ENCODE measurements at places on chromosomes 5 and 9.

DNA sequence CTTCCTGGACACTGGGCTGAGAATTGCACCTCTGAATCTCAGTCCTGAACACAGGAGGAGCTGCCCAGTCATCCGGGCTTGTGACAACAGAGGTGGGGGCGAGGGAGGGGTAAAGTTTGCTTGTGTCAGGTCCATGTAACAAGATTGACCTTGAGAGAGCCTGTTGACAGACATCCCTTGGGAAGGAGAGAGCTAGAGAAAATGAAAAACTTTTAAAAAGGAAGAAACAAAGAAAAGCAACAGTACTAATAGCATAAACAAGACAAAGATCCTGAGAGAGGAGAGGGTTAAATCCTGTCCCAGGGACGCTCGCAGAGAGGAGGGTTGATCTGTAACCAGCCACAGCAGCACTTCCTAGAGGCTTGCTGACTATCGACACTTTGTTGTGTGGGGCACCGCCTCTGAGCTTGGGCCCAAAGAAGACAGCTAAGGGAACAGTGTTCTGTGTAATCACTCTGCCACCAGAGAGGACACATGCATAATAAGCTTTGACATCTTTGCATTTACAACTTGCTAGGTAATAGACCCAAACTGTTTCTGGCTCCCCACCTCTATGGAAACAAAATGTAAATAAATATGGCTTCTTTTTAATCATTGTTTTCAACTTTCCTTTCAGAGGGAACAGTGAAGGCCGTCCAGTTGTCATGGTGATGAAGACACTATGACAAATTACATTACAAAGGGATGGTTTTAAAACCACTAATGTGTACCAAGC, 363.7 kb downstream of the CSNK1G3 start:
- DNase-seq: no peak

DNA sequence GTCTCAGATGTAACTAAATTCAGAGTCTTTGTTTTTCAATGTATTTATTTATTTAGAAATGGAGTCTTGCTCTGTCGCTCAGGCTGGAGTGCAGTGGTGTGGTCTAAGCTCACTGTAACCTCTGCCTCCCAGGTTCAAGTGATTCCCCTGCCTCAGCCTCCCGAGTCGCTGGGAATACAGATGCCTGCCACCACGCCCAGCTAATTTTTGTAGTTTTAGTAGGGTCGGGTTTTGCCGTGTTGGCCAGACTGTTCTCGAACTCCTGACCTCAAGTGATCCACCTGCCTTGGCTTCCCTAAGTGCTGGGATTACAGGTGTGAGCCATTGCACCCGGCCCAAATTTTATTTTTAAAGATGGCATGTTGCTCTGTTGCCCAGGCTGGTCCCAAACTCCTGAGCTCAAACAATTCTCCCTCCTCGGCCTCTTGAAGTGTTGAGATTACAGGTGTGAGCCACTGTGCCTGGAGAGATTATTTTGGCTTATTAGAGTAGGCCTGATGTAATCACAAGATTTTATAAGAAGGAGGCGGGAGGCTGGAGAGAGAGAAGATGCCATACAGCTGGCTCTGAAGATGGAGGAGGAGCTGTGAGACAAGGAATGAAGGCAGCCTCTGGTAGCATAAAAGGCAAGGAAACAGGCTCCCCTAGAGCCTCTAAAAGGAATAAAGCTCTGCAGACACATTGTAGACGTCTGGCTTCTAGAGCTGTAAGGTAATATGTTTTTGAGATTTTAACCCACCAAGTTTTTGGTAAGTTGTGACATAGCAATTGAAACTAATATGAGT, 12.9 kb upstream of the KLF9 start:
- DNase-seq: no peak

DNA sequence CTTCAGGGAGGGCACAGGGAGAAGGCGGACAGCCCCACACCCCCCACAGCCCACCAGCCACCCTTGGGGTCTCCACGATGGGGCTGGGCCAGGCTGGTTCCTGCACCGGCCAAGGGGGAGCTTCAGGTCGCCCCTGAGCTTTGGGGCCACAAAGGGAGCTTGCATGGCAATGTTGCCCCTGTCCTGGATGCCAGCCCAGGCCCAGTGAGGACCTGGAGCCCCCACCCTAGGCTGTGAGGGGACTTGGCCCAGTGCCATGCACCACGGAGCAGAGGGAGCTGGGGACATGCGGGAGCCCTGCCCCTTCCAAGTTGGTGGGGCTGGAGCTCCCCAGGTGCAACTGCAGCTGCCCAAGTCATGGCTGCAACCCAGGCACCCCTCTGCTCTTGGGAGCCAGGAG, 18.4 kb downstream of the TMEM38B start:
- no peak for DNase-seq

GRCh38 chr5:57447658-57448057, 35.0 kb downstream of the ACTBL2 start:
- DNase-seq: no peak

GRCh38 chr9:75604661-75605060, 285.8 kb upstream of the PCSK5 start:
- DNase-seq: no peak

DNA sequence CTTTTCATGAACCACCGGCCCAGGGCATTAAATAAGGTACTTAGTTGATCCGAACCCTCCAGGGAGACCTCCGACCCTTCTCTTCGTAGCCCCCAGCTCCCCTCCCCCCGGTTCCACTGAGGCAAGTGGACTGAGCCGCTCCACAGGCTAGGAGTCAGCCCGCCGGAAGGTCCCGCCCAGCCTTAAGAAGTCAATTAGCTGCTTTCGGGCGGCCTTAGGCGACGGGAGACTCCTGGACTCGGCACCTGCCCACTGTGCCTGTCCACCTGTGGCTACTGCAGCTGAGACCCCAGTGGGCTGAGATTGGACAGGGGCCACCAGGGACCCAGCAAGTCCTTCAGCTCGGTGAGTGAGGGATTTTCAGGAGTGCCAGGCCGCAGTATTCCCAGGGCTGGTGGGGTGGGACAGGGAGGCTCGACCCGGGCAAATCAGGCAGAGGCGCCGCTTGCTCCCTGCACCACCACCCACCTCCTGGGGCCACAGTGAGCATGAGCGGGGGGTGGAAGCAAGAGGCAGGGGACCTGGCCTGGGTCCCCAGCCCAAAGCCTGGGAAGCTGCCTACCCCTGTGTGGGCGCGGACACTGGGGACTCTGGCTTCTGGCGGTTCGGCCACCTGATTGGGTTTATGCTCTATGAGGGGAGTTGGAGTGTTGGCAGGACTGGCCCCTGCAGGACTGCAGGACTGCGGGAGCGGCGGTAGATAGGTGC, 39.6 kb upstream of the SPATA31E1 start:
- no peak for DNase-seq

- no peak for DNase-seq
These were observed 95.0 kb downstream of the C5orf15 start for GRCh38 chr5:133873449-133873848.

- DNase-seq: no peak
These were observed 42.9 kb downstream of the DAPK1 start for GRCh38 chr9:87540444-87541105.

DNA sequence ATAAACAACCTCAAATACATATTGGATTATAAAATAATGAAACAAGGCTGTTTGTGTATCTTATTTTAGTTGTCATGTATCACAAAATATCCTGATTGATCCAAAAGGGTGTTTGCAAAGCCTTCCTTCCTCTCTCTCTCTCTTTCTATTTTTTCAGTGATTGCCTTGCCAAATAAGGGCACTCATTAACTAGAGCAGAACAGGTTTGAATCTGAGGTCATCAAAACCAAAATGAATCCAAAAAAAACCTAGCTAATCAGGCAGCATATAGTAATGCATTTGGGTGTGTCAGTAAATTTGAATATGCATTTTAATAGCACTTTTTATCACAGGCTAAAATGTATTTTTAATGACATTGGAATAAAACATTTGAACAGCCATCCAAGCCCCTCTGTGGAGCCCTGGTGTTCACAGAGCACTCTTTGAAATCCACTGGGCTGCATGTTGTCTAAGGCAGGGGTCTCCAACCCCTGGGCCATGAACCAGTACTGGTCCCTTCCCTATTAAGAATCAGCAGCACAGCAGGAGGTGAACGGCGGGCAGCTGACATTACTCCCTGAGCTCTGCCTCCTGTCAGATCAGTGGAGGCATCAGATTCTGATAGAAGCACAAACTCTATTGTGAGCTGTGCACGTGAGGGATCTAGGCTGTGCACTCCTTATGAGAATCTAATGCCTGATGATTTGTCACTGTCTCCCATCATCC, 171.8 kb upstream of the RAI14 start:
- DNase-seq: no peak

DNA sequence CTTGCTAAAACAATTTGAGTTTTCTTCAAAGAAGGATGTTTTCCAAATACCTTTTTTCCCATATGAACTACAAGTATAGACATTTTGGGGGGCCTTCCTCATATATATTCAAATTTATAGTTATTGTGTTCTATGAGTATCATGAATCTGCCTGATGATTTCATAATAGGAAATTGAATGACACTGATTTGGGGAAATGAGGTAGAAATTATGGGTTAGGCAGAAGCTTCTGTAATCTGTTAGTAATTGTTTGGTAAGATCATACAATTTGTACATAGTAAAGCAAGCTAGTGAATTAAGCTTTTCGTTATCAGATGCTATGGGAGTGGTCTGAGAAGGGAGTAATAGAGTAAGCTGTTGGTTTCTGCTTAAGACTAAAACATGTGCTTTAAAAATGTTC, 98.0 kb downstream of the TRIO start:
- no peak for DNase-seq

DNA sequence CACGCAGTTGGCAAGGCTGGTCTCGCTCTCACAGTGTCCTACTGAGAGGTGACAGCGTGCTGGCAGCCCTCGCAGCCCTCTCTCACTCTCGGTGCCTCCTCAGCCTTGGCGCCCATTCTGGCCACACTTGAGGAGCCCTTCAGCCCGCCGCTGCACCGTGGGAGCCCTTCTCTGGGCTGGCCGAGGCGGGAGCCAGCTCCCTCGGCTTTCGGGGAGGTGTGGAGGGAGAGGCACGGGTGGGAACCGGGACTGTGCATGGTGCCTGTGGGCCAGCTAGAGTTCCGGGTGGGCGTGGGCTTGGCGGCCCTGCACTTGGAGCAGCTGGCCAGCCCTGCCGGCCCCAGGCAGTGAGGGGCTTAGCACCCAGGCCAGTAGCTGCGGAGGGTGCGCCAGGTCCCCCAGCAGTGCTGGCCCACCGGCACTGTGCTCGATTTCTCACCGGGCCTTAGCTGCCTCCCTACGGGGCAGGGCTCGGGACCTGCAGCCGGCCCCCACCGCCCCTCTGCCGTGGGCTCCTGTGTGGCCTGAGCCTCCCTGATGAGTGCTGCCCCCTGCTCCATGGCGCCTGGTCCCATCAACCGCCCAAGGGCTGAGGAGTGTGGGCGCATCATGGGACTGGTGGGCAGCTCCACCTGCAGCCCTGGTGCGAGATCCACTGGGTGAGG, 15.7 kb upstream of the RNF180 start:
- no peak for DNase-seq

DNA sequence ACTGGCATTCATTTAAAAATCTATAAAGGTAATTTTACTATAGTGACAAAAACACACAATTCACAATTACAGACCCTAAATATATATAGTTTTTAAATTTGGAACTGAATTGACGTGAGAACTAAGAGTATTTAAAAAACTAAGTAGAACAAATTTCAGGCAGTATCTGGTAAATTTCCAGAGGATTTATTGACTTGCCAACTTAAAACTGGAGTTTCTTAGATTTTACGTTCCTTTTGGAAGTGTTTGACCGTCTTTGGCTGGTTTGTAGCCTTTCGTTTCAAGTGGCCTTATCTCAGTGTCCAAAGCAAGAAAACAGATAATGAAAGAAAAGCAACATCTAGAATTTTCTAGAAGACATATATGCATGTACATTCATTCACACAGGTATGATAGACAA, 234.4 kb upstream of the VLDLR start:
- no peak for DNase-seq

- no peak for DNase-seq
These were observed 262.1 kb upstream of the KLF4 start for GRCh38 chr9:107751567-107752210.

DNA sequence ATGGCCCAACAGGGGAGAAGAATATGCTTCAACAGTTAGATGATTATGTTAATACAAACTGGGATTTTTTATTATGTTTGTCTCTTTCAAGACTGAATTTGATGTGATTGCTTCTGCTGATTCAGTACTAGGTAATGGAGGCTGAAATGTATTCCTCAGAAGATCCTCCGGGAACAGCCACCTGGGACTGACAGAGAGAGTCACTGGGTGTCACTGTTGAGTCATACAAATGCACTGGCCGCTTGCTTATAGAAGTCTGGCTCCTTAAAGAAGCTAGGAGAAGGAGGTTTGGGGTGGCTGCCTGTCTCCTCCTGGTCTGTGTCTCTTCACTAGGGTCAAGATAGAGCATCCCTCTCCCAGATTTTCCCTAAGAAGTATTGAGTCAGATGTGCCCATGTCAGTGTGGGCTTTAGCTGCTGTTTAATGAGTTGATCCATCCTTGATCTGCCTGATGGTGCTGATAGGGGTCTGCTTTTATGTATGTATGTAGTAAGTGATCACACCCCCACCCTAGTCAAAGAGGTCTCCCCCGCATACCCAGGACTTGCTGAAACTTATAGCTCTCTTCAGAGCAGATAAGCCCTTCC, 773.4 kb downstream of the BRINP1 start:
- DNase-seq: no peak

DNA sequence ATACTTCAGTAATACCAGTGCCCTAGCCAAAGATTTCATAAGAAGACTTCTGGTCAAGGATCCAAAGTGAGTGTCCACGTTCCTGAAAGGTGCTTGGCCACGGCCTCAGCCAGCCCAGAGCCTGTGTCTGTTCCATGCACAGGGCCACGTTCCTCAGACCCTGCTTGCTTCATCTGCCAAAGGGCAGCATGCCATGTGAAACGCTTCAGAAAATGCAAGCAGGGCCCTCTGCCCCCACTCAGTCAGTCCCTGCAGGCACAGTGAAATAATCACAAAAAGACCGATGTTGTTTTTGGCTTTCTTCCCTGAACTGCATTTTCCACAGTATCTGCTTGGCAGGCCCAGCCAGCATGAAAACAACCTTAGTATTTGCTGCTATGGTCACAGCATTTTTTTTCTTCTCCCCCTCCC, 85.5 kb upstream of the CTSL start:
- no peak for DNase-seq

GRCh38 chr5:137051161-137051560, 448.0 kb downstream of the SPOCK1 start:
- no peak for DNase-seq

GRCh38 chr9:132235894-132236661, 74.2 kb downstream of the NTNG2 start:
- peak; percentile 72 for DNase-seq

GRCh38 chr5:17070647-17071046, 134.6 kb upstream of the MYO10 start:
- DNase-seq: no peak

DNA sequence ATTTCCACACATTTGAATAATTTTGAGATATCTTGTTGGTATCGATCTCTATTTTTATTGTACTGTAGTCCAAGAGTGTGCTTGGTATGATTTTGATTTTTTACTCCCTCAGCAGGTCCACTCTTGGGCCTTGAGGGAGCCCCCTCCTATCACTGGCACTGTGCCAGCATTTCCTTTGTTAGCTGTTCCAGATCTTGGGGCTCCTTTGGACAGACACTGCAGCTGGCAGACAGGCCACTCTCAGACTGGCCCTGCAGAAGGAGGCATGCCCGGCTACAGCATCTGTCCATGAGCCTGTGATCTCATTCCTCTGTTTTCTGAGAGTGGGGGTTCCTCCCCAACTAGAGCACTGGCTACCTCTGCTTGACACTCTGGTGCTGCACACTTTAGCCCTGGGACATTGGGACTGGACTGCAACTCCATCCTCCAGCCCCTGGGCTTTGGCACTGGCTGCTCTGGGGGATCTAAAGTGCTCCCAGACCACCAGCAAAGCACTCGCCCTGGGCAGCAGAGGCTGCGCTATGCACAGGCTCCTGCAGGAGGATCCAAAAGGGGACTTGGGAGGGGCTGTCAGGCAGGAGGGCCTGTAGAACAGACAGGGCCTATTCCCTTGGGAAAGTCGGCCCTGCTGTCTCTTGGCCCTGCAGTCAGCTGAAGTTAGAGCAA, 271.3 kb upstream of the DMAC1 start:
- no peak for DNase-seq
